NCI-H1694 treated with DMSO at 0.1 percent for 48 hours (cell line): ENCODE measurements at places on chromosomes 3 and 15.

GRCh38 chr15:75238150-75238549, 20.0 kb upstream of the GOLGA6C start:
- no peak for DNase-seq

DNA sequence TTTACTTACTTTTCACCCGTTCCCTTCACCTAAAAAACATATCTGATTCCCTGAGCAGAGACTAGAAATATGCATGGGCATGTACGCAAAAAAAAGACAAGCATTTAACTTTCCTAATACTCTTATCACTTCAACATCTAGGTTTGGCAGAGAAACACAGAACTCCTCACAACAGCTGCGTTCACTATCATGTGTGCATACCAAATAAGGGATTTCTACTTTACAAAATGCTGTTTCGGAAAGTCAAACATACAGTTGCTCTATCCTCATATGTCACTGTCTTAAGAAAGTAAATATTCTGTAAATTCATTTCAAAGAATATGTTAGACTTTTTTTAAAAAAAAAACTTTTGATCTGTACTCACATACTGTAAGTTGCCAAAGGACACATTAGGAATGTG, 65.1 kb upstream of the CBLB start:
- DNase-seq = no peak

DNA sequence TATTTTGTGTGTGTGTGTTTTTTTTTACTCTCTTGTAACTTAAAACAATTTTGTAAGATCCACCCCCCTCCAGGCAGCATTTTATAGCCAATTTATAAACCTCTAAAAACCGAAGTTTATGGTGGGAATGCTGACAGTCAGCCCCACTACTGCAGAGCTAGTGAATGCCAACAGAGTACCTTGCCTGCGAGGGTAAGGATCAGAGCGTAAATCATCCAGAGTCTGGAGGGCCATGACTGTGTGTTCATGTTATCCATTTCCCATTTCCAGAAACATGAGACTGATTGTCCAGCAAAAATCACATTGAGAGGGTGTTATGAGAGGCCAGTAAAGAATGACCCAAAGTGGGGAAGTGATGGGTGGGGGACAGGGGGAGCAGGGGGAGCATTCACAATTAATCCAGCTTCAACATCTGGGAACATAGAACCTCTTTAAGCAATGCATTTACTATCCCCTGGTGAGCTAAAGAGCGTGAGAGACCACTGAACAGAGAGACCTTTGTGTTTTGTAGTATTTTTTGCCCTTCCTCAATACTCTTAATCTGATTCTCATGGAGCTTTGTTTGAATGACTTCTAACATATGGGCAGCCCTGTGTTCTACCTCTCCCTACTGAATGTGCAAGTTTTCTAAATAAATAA, 464.5 kb downstream of the RBMS3 start:
- no peak for DNase-seq

DNA sequence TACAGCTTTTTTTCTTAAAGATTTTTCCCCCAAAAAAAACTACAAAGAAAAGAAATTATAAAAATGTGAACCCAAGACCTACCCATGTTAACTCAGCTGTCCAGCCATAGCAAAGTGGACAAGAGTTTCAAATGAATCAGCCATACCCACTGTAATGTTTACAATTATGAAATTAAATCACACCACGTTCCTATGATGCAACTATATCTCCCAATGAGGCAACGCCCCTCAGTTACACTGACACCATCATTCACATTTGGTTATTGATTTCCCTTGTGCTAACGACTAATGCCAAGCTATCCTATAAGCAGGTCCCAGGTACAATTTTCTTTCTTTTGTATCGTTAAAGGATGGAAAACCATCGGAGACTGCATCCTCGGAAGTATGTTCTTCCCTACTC, 115.1 kb upstream of the ICE2 start:
- DNase-seq = no peak

- peak; percentile 45 for DNase-seq
Measured at GRCh38 chr3:173371848-173372487, 25.6 kb upstream of the NLGN1 start.

DNA sequence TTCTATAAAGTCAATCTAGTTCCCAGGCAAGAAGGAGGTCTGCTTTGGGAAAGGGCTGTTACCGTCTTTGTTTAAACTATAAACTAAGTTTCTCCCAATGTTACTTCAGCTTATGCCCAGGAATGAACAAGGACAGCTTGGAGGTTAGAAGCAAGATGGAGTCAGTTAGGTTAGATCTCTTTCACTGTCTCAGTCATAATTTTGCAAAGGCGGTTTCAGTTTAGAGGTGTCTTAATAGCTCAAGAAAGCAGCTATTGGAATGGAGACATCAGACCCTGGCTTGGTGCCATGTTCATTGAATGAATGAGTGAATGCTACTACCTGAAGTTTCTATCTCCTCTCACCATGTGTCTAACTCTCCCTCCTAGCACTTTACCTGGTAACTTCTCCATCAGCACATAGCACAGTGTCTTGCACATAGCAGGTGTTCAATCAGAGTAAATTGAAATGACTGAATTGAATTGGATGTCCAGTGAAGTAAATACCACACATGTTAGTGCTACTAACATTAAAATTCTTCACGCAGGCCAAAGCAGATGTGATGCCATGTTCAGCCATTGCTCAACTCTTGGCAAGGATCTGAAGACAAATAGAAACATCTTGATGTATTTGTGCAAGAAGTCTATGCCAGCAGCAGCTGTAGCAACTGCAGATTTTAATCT, 28.2 kb downstream of the CLEC3B start:
- DNase-seq = no peak

DNA sequence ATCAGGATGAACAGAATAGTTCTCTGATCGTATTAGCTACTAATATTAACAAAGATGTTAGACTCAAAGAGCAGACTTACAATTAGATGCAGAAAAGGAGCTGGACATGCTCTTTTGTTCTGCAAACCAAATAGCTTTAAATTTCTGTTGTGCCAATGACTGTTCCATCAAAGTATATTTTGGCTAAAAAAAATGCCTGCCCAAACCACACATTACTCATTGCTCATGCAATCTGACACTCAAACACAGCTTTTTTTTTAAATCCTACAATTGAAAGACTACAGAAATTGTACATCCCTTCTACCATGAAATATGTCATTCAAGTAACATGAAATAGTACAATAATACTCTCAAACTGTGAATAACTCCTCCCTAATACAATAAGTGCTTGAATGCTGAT, 48.6 kb downstream of the SHOX2 start:
- no peak for DNase-seq

DNA sequence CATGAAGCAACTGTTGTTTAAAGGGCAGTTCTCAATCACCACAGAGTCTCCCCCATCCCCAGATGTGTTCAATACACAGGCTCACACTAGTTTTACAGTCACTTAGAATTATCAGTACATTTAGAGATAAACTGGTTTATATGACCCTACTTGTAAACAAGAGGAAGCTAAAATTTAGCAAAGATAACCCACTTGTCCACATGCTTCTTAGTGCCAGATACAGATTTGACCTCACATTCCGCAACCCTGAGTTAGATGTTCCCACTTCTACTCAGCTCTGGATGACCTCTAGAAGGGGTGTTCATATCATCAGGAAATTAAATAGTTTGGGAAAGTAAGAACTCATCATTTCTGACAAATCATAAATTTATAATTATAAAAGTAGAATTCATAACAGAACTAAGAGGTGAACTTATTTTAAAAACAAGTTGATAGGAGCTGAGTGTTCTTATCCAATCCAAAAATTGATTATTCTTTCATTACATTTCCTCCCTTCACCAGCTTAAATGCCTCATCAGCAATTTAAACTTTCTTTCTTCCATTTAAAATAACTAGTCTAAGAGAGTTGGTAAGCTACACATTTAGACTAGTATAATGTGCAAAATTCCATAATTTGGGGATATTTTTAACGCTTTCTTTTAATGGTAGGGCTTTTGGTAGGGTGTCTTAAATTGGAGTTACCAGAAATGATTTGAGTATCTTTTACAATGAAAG, 131.2 kb downstream of the FBN1 start:
- no peak for DNase-seq

- DNase-seq = no peak
Measured at GRCh38 chr3:105228696-105229095, 138.0 kb upstream of the ALCAM start.

GRCh38 chr3:150764566-150764965, 1.6 kb upstream of the SIAH2 start:
- DNase-seq = no peak

GRCh38 chr3:116233711-116234357, 211.5 kb downstream of the LSAMP start:
- DNase-seq = no peak

DNA sequence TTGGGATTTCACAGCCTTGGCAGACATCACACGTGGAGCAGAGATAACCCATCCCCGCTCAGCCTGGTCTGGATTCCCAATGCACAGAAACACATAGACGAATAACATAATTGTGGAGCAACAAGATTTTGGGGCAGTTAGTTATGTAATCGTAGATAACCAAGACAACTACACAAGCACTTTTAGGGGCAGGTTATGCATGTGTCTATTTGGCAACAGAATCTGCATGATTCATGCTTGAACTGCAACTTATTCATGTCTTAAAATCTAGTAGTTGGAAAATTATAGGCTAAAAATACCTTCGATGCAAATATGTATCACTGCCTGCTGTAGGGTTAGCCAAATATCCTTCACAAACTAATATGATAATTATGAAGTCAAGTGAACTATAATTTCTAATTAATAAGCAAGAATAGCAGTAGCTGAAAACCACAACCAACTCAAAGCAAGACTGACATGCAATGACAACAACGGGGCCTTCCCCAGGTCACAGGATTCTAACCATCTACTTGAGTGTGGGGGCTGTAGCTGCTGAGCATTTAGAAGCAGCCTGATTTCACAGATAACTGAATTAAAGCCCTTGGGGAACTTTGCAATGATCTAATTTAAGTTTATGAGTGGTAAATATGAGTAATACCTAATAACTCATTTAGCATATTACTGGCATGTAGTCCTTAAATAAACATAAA, 31.1 kb downstream of the DGKG start:
- DNase-seq = no peak

DNA sequence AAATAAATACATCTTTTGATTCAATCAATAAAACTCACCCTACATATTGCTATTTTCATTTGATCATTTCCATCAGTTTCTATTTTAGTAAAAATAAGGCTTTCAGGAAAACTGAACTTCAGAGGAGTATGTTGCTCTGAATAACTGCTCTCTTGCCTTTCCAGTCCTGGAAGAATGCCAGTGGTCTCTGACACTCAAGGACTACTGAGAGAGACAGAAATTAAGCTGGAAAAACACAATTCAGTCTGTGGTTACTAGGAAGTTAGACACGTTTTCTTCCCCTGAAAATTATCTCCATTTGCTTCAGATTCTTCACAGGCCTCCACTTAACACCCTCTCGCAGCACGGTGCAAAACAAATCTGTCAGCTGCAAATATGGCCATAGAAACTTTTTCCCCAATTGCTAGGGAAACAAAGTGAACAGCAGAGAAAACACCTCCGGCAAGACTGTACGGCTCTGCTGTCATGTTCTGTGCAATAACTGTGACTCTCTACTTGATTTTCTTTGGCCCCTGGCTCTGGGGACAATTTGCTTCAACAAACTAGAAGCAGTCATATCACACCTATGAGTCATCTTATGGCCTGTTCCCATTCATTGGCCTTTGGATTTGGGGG, 353.0 kb downstream of the MAGI1 start:
- DNase-seq = no peak

DNA sequence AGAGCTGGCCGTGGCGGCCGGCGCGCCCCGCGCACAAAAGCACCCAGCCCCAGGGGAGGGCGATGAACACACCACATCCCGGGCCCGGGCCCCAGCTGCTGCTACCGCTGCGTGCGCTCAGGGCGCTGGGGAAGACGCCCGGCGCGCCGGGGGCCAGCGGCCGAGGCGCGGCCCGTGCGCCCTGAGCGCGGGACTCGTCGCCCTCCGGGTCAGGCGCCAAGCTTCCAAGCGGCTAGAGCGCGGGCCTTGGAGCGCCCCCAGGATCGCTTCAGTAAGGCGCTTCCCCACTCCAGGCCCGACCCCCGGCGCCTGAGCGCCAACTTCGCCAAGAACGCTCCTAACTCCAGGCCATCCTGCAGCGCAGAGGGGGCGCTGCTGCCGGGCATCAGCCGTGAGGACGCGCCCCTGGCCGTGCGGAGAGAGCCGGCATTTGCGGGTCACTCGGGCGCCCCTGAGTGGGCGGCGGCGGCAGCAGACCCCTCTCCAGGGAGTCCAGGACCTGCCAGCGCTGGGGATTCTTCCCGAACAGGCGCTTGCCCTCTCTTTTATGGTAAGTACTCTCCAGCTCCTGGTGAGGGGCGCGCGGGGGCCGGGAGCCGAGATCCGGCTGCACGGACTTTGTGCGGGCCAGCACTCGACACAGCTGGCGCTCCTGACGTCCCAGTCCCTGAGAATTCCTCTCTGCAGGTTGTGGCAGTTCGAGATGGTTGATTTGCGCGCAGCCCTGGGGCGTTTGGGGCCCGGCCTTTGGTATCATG, 475 bp downstream of the SPSB4 start:
- DNase-seq = peak; percentile 41

GRCh38 chr3:193711964-193712598, 119.1 kb downstream of the OPA1 start:
- no peak for DNase-seq

GRCh38 chr3:61182662-61183061, 68.6 kb downstream of the FHIT start:
- no peak for DNase-seq

GRCh38 chr3:171805687-171806086, 4.6 kb downstream of the PLD1 start:
- no peak for DNase-seq

GRCh38 chr3:190384309-190384756, 3.6 kb upstream of the CLDN16 start:
- DNase-seq = peak; percentile 4

GRCh38 chr3:11131371-11131770, 22.9 kb upstream of the HRH1 start:
- DNase-seq = no peak

DNA sequence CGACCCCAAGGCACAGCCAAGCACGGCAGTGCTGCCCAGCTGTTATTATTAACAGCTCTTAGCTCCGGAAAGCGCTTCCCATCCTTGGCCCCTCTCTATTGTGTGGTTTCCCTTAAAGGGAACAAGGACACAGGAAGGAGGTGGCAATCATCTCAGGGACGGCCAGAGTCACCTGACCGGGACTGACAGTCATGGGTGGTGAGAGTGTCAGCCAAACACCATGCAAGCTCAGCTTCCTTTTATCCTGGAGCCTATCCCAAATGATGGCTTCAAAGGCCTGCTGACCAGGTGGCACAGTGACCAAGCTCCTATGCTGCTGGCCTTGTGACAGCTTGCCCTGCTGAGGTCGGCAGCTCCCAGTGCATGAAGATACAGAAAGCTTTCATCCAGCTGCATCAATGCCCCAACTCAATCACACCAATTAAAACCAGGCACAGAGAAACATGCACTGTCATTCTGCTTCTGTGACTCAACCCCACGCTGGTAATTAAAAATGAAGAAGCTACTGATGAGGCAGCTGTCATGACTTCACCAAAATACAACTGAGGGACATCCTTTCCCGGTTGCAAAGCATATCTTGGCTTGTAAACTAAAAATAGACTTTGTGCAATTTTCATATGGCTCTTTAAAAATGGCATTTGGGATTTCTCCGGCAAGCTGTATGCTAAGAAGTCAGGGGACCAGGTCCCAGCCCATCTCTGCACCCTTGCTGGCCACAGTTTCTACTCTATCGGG, 34.0 kb downstream of the PCSK6 start:
- DNase-seq = no peak

- no peak for DNase-seq
Measured at GRCh38 chr3:148950806-148951205, 40.5 kb upstream of the GYG1 start.
